ENCODE measurements at places on chromosomes 1 and 21. TPM values are rescaled to one million over a fixed set of nuclear protein-coding genes. Genes with fewer than 3 reads are reported as not detected.

The EXO1 gene
- total RNA-seq: 5.0 TPM

The CLDN14 gene
- total RNA-seq: not detected

The FCRL5 gene
- not detected for total RNA-seq

The ZNF695 gene
- total RNA-seq: 11.9 TPM

The PLA2G2D gene
- total RNA-seq: not detected

The PTAFR gene
- 1.6 TPM for total RNA-seq

The TRIM63 gene
- total RNA-seq: not detected

The EPS15 gene
- total RNA-seq: 147 TPM

The TNFRSF18 gene
- not detected for total RNA-seq

The OR6N1 gene
- total RNA-seq: not detected

The CYP4B1 gene
- total RNA-seq: not detected

The GPR52 gene
- total RNA-seq: 13.8 TPM

The IL10 gene
- total RNA-seq: not detected

The MR1 gene
- 0.63 TPM for total RNA-seq

The ZFP69B gene
- 23.8 TPM for total RNA-seq

The TTLL7 gene
- 287 TPM for total RNA-seq

The ABCG1 gene
- total RNA-seq: 27.5 TPM

The OR2L13 gene
- total RNA-seq: 1.9 TPM

The DFFB gene
- total RNA-seq: 15.3 TPM

The SNX7 gene
- 80.1 TPM for total RNA-seq

The OR2T29 gene
- total RNA-seq: not detected

The MORN1 gene
- 20.7 TPM for total RNA-seq

The PROX1 gene
- total RNA-seq: 17.8 TPM

The TPRG1L gene
- 13.8 TPM for total RNA-seq

The ENO1 gene
- 225 TPM for total RNA-seq

The MROH7 gene
- total RNA-seq: 2.5 TPM

The PAQR7 gene
- 6.6 TPM for total RNA-seq

The SPRR2F gene
- total RNA-seq: not detected

The ZNF593OS gene
- not detected for total RNA-seq
